ENCODE measurements at places on chromosomes 1 and 21. TPM values are rescaled to one million over a fixed set of nuclear protein-coding genes. Genes with fewer than 3 reads are reported as not detected.

- no peak for DNase-seq
Observed at GRCh38 chr1:36866169-36866814, 168.0 kb downstream of the GRIK3 start.

The ALG14 gene
- 2.0 TPM for polyA plus RNA-seq

The CELF3 gene
- polyA plus RNA-seq = not detected

The CYP2J2 gene
- 0.92 TPM for polyA plus RNA-seq

- DNase-seq = no peak
Observed at GRCh38 chr1:228361314-228362140, 45.1 kb downstream of the TRIM11 start.

DNA sequence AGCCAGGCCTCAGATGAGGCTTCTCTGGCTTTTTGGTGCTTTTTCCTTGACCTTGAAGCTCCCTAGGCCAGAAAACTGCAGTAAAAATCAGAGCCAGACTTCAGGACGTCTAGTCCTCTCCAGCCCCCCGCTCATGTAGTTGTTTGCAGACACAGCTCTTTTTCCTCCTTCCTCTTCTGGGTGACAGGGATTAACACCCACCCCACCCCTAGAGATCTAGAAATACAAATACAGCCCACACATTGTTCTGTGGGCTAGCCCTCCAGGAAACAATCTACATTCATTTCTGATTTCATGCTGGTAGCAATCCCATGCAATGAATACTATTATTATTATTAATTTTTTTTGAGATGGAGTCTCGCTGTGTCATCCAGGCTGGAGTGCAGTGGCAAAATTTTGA lies 9.9 kb upstream of the CLSTN1 start:
- no peak for DNase-seq

The TRAF3IP3 gene
- polyA plus RNA-seq = not detected

The FABP3 gene
- 0.24 TPM for polyA plus RNA-seq

The HSD3B2 gene
- not detected for polyA plus RNA-seq

DNA sequence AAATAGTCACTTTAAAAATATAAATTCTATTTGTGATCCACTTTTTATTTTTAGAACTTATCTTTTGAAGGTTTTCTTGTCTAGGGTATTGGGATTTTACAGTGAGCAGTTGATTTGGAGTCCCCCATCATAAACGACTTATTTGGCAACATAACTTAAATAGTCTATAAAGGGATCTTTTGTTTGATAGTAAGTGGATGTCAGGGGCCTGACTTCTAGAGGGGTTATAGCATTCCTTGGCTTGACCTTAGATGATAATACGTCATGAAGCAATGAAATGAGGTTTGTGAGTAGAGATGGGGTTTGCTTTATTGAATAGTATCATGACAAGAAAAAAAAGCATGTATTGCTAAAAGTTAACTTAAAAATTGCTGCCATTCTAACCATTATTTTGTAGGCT lies 17.8 kb downstream of the VPS45 start:
- DNase-seq = no peak

The COL16A1 gene
- polyA plus RNA-seq = 32.8 TPM

- no peak for DNase-seq
Observed at GRCh38 chr1:32869923-32870614, 643 bp downstream of the FNDC5 start.

- no peak for DNase-seq
Observed at GRCh38 chr1:38046333-38046883, at the start of gene POU3F1. POU3F1 (minus strand) TSS chr1:38046793; CDS start chr1:38046743, 50 bp downstream.

DNA sequence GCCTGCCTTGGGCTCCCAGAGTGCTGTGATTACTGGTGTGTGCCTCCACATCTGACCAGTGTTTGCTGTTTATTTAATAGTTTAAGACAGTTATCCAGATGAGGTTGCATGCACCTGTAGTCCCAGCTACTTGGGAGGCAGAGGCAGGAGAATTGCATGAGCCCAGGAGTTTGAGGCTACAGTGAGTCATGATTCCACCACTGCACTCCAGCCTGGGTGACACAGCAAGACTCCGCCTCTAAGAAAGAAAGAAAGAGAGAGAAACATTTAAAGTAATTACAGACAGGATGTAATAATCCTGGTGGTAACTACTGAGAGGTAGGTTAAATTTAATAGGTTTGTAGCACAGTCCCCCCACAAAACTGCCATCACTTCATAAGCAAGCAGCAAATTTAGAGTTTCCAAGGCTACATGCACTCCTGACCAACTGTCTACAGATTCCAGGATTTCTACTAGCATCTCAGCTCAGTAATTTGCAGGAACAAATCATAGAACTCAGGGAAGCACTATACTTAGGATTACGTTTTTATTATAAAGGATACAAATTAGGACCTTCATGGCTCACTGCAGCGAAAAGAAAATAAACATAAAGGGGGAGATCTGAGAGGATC lies 89.6 kb downstream of the PKN2 start:
- peak; percentile 88 for DNase-seq

DNA sequence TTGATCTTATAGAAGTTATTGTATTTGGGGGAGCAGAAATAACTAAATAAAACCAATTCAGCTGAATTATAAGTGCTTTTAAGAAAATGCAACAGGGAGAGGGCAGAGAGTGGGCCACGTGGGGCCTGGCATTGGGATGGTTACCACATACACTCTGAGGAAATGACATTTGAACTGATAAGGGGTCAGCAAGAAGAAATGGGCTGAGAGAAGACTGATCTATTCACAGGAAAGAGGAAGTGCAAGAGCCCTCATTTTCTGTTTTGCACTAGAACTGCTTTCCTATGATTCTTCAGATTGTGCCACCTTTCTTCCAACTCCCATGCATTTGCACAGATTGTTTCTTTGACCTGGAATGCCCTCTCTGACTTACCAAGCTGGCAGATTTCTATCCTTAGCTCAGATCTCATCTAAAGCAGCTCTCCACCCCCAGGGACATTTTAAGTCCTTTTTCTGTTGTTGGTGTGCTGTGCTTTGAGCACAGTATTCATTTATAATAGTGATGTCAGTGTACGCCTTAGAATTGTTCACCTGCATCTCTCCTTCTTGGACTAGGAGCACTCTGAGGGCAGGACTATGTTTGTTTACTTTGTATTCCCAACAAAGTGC lies 115.9 kb downstream of the FGGY start:
- no peak for DNase-seq

DNA sequence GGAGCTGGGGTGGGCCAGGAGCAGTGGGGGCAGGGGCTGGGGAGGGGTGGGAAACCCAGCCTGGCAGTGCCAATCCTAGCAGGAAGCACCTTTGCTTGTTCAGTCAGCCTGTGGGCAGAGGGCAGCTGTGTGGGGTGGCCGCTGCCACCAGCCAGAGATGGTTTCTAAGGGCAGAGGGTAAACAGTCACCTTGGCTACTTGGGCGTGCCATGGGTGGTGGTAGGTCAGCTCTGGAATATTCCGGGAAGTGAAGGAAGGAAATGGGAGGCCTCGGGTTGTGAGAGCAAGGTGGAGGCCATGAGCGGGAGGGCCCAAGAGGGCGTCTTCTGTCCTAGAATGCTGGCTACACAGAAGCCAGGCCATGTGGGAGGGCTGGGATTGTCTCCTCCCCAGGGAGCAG lies 20.7 kb upstream of the WNT4 start:
- no peak for DNase-seq

DNA sequence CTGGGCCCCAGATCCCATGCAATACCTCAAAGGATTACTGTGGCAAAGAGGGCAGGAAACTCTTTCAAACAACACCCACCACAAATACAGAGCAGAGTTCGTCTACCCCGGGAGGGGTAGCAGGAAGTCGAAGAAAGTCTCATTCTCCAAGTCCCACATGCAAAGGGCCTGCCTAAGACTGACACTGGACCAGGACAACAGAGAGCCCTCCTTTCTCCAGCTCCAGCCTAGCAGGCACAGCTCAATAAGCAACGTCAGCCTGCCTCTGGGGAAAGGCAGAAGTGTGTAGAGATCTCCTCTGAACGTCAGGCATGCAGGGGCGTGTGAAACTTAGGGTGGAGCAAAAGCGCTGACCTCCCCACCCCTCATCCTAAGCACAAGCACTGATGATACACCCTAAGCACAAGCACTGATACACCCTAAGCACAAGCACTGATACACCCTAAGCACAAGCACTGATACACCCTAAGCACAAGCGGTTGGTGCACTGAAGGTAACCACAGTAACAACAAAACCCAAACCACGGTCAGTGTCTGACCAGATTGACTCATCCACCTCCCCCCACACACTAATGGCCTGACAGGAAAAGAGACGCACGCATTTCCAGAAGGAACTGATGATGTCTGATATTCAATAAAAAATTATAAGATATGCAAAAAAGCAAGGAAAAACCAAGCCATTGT lies 1.3 kb downstream of the KRTAP12-3 start:
- DNase-seq = no peak

GRCh38 chr1:22841860-22842281 lies 130.8 kb downstream of the LACTBL1 start:
- DNase-seq = no peak

GRCh38 chr1:198253259-198253658 lies 96.5 kb downstream of the NEK7 start:
- DNase-seq = no peak

The CYP4A11 gene
- not detected for polyA plus RNA-seq

The GIPC2 gene
- polyA plus RNA-seq = not detected

The IQGAP3 gene
- 16.6 TPM for polyA plus RNA-seq

The LAMC2 gene
- polyA plus RNA-seq = 1,668 TPM

- DNase-seq = peak; percentile 40
Observed at GRCh38 chr1:203172184-203173010, 3.2 kb downstream of the MYBPH start.

The WDR64 gene
- not detected for polyA plus RNA-seq

DNA sequence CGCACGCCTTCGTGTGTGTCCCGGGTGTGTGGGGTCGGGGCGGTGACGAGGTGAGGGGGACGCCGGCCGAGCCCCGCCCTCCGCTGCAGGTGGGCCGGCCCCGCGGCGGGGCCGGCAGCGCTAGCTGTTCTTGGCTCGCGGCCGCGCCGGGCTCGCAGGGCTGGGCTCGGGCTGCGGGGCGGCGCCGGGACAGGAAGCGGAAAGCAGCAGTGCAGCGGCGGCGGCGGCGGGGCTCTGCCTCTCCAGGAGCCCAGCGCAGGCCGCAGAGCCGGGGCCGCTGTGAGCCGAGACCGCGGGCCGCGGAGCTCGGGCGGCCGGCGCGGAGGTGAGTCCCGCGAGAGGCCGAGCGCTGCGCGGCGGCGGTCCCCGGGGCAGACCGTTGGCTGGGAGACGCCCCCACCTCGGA lies at the start of gene VANGL1:
TSS of gene VANGL1 (plus strand) at position 209 of the 406 bp plus-strand sequence. CDS start 9,444 bp downstream, outside the sequence.
- DNase-seq = peak; percentile 64

- peak; percentile 97 for DNase-seq
Observed at GRCh38 chr1:202589190-202589930, 120.9 kb downstream of the SYT2 start.

GRCh38 chr1:216462066-216462775 lies 39.0 kb upstream of the USH2A start:
- no peak for DNase-seq

The HRNR gene
- polyA plus RNA-seq = not detected

DNA sequence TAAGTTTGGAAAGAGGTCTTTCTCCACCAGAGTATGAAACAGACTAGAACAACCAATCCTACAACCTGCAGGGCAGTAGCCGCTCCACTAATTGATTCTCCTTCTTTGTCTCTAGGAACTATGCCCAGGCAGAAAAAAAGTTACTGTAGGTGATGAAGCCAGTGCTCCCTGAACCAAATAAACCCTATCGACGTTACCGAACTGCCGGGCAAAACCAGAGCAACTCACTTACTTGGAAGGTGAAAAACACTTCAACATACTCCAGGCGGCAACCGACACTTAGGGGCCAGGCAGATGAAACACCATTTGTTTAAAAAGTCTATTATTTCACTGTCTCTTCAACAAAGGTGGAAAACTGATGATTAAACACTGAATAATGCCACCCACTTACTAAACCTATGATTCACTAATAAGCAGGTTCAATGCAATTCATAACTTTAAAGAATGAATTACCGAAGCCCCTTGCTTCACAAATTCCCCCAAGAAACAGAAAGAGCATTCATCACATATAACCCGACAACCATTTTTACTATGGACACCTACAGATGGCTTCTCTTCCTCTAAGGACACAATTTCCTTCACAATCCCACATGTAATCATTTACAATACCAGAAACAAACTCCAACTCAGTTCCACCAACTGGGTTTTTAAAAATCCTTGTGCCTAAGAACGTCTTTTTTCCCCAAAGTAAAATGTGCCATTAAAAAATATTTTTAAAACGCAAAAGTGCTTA lies 1.6 kb downstream of the NRIP1 start:
- DNase-seq = peak; percentile 56

GRCh38 chr1:9069326-9070100 lies at the start of gene SLC2A5:
SLC2A5 (minus strand) TSS chr1:9069635; CDS start chr1:9069536, 99 bp downstream.
- no peak for DNase-seq

- DNase-seq = no peak
Observed at GRCh38 chr1:27563591-27564471, 40.1 kb downstream of the AHDC1 start.

The ST6GALNAC3 gene
- 0.03 TPM for polyA plus RNA-seq

DNA sequence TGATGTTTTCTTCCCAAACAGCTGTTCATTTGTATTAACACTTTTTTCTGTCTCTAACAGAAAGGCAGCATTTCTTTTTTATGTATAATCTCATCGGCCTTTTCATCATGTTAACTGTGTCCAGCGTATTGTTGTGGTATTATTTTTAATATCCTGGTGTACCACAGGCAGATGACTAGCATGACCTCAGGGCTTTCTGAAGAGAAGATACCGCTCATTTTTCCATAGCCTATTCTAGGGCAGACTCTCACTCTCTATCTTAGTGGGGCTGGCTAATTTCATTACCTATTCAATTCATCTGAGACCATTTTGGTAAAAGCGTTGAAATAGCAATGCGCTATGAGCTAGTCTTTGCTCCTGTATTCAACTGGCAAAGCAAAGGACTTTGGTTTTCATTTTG lies 209.9 kb downstream of the SDCCAG8 start:
- peak; percentile 12 for DNase-seq

- DNase-seq = peak; percentile 67
Observed at GRCh38 chr21:37370152-37371040, 3.8 kb downstream of the DYRK1A start.

DNA sequence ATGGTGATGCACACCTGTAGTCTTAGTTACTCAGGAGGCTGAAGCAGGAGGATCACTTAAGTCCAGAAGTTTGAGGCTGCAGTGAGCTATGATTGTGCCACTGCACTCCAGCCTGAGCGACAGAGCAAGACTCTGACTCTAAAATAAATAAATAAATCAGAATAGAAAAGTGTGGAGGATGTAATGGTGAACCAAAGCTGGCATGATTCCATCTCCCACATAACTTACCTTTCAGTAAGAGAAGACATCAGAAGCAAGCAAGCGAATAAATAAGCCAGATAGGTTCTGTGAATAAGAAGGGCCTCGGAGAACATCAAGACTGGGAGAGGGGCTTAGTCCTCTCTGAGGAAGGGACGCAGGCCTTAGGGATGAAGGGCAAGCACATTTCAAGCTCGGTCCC lies 59.5 kb downstream of the TOMM20 start:
- DNase-seq = no peak

- DNase-seq = no peak
Observed at GRCh38 chr1:225878282-225878681, 3.9 kb downstream of the TMEM63A start.

DNA sequence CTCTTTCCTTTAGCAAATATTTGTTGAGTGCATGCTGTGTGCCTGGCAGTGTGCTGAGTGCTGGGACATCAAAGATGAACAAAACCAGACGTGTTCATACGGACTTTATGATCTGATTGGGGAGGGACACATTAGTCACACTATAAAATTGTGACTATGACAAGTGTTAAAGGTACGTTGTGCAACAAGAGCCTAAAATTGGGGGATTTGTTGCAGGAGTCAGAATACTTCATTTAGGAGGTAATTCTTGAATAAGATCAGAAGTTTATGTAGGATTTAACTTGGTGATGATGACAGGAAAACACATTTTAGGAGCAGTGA lies 29.6 kb downstream of the B3GALT2 start:
- DNase-seq = no peak

Data from mammary epithelial cell (primary cell).